Epithelial cell of esophagus (primary cell): ENCODE measurements at places on chromosomes 2 and 18.
A peak's percentile ranks its signal among the peaks of the same experiment; 100 is the strongest.

DNA sequence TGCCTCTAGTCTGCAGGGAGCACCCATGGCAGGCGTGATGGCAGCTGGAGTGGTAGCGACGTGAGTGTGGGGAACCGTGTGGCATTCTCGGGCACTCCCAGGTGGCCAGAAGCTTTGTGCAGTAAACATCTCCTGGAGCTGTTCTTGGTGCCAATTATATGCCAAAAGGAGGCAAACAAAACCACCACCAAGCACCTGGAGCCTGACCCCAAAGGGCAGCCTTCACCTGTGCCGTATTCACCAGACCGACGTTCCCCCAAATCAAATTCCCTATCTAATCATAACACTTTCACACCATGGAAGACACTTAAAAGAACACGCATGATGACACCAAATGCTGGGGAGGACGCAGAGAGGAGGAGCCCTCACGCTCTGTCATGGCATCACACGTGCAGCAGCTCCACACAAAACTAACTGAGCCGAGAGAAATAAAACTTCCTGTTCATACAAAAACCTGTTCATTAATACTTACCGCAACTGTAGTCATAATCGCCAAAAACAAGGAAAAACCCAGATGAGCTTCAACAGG is 123.6 kb downstream of the EIPR1 start:
- no peak for DNase-seq

DNA sequence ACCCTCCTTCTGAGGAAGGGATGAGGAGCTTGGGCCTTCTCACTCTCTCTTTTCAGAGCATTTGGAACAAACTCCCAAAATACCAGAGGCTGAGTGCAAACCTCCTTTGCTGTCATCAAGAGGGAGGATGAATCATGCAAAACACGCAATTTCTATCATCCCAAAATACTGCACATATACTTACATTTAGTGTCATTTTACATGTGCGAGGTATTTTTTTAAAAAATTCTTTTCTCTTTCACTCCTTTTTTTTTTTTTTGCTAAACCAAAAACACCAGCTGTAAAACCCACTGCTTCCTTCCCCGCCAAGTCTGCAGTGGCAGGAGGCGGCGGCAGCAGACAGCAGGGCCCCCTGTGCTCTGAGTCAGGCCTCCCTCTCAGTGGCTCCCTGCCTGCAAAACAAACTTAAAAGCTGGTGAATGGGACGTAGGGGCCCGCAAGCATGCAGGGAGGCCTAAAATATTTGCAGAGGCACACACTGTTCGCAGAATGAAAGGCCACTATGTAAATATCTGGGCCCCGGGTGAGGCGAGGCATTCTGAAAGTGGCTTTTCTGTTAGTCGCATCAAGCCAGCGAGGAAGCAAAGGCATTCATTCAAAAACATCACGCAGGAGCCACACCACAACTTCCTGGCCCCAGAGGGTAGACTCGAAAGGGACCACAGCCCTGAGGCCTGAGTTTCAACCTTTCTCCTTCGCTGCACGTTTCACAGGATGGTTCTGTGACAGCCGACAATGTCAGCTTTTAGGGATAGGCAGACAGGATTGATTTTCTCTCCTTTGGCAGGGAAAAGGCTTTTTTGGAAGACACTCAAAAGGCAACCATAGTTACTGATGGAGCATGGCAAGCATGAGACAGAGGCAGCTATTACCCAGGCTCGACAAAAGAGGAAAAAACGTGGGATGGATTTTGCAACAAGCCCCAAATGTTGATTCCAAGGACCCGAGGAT is 73.4 kb downstream of the ACTR2 start:
- DNase-seq = peak; percentile 39

GRCh38 chr2:189393440-189394111 is 47.7 kb upstream of the WDR75 start:
- DNase-seq = peak; percentile 97

DNA sequence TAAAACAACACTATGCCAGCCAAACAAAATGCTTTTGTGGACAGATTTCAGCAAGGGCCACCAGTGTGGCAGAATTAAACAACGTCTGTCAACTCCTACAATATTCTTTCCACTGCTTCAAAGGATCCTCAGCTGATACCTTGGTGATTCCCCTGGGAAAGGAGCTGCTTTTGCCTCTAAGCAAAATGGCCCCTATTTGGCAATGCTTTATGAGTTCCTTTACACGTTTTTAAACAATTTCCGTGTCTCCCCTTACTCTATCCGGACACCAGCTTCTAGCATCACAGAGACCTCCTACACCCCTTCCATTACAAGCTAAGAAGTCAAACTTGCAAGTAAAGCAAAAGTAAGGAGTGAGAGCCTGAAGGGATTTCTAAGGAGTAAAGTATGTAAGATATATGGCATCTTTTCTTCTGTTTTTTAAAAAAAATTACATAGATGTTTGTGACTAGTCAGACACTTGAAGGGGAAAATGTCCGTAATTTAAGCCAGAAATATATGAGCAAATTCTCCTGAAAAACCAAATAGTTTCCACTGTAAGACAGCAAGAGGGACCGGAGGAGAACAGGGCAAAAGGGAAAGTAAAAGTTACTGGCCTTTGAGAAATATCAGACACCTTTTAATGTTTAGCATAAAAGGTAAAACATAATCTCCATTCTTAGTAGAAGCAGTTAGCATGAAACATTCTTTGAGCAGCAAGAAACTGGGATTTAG is 1.9 kb downstream of the SOS1 start:
- no peak for DNase-seq

GRCh38 chr2:70214953-70215549 is 24.2 kb upstream of the C2orf42 start:
- no peak for DNase-seq

DNA sequence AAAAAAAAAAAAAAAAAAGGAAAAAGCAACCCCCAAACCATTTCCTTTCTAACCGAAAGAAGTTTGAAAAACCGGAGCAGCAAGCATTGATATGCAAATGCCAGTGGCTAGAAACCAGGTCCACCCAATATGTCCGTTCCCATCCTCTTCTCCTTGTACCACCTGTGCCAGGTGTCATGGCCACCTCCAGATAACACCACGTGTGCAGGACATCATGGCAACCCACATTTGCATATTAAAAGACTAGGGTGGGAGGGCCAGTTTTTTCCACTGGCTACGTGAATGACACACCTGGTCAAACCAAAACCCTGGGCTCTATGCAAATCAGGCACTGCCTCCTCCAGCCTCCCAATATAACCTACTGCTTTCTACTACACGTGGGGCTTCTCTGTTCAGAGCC is 303.3 kb upstream of the GULP1 start:
- DNase-seq = no peak

DNA sequence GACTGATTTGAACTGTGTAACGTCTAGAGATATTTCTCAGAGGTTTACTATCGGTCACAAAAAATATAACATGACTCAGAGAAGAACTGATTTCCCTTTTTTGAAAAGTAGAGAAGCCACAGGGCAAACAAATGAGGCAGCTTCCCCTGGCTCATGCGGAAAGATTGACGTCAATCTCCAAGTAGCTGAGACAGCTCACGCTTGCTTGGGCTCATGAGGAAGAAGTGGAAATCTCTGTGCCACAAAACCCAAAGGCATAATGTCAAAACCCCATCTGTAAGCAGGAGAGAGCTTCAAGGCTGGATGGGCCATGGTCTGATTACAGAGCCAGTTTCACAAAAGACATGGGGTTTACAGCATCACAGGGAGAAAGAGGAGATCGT is 188.1 kb downstream of the ARL4C start:
- peak; percentile 84 for DNase-seq

GRCh38 chr2:147342329-147342728 is 502.5 kb upstream of the ACVR2A start:
- DNase-seq = no peak

DNA sequence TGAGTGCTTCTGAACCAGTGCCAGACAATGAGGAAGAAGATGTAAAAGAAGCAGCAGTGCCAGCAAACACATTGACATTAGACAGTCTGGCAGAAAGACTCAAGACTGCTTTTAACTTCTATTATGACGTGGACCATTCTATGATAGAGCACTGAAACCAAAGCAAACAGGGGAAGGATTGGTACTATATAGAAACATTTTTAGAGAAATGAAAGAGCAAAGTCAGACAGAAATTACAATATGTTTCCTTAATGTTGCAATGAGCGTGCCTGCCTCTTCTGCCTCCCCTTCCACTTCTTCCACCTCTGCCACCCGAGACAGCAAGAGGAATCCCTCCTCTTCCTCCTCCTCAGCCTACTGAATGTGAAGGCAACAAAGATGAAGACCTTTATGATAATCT is 39.7 kb downstream of the DHX57 start:
- DNase-seq = no peak

- no peak for DNase-seq
Measured at GRCh38 chr18:57603871-57604270, 17.4 kb upstream of the FECH start.

- no peak for DNase-seq
Measured at GRCh38 chr2:8406271-8406670, 275.6 kb upstream of the ID2 start.

- no peak for DNase-seq
Measured at GRCh38 chr18:34345738-34346137, 121.0 kb upstream of the NOL4 start.

DNA sequence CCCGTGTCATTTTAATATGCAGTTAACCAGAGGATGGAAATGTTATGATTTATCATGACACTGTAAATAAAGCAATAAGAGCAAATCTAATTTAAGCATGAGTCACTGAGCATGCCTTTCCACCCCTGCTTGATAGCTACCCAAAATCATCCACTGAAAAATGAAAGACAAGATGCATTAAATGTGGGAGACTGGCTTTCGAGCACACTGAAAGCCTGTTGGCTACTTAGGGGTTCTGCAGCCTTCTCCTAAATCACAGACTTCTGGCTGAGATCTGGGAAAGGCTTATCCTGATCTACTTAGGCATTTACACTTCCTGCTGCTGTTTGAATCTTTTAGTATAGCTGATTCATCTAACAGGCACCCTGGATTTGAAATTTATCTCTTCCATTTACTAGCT is 778.3 kb upstream of the CDH7 start:
- DNase-seq = no peak

GRCh38 chr2:54895730-54896129 is 154.5 kb downstream of the RTN4 start:
- no peak for DNase-seq

GRCh38 chr2:84939426-84940087 is 31.4 kb upstream of the KCMF1 start:
- DNase-seq = peak; percentile 39

- DNase-seq = no peak
Measured at GRCh38 chr2:63729362-63729761, 112.3 kb upstream of the UGP2 start.

GRCh38 chr2:120013597-120014223 is 833 bp downstream of the EPB41L5 start:
- peak; percentile 51 for DNase-seq

DNA sequence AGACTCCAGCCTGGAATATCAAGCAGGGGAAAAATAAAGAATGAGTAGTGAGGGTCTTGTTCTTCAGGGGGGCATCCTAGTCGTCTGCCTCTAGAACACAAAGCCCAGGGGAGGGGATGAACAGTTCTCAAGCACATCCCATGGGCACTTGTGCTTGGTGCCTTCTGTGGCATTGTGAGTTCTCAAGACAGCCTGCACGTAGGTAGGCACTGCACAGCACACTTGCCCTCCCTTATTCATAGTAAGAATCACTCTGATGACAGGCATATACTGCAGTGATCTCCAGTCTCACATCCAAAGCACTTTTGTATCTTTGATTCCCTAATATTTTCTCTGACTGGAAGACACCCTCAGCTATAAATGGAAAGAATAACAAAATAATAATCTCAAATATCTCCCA is 104.7 kb upstream of the CNGA3 start:
- DNase-seq = no peak

- peak; percentile 51 for DNase-seq
Measured at GRCh38 chr2:207711750-207712530, 500 bp downstream of the CCNYL1 start.

DNA sequence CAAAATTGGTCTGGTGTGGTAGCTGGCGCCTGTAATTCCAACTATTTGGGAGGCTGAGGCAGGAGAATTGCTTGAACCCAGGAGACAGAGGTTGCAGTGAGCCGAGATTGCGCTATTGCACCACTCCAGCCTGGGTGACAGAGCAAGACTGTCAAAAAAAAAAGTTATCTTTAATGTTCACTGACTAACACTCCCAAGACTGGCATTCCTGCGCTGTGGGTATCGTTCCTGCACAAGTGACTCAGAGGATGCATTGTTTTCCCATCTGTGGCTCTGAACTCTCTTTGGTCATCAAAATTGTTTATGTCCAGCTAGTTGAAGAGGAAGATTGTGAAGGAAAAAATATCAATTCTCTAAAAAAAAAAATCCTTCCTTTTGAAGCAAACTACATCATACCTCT is 539.0 kb downstream of the SOX11 start:
- no peak for DNase-seq

DNA sequence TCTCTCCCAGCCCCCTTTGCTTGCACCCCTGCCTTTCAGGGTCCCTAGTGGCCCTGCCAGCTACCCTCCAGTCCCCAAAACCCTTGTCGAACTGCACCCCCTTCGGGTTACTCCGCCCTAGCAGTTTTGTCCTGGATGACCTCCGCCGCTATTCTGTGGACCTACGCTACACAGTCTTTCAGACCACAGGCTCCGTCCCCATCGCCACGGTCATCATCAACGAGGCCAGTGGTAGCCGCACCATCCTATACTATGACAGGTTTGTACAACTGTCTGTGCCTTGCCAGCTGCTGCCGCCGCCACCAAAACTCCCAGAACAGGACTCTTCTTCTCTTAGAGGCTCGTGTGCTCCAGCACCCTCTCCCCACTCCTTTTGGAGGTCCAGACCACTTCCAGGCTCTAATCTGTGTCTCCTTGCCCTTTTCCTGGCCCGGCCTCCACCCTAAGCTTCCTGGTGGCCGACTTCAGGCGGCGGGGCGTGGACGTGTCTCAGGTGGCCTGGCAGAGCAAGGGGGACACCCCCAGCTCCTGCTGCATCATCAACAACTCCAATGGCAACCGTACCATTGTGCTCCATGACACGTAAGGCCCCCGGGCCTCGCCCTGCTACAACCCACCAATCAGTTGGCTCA is 7.9 kb downstream of the KHK start:
- DNase-seq = no peak

DNA sequence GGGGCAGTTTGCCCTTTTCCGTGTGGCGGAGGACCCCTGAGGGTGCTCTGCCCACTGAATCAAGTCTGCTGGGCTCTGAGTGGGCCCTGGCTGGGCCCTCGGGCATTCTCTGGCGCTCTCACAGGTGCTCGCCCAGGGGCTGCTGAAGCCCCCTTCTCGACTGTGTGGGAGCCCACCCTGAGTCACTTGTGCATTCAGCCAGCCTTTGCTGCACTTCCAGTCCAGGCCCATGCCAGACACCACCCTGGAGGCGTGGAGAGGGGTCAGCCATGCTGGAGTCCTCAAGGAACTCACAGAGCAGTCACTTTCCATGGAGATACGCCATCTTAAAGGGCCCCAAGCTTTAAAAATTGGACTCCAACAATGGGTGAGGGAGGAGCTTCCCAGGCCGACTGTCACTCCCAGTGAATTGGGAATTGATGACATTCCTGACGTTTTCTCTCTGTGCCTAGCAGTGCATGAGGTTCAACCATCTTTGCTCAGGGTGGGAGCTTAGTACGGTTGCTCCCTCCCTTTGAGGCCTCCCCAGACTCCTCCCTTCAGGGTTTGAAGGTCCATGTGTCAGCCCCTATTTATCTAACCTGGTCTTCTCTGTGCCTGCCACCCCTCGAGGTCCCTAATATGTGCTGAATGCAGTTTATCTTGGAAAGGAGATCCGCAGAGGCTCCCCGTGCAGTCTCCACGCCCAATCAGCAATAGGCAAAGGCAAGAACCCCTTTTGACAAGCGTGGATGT is 71.8 kb upstream of the HS6ST1 start:
- DNase-seq = no peak
